ENCODE measurements at places on chromosomes 3 and 15. TPM values are rescaled to one million over a fixed set of nuclear protein-coding genes. Genes with fewer than 3 reads are reported as not detected.

- DNase-seq = no peak
Measured at GRCh38 chr3:52479877-52480575, 15.1 kb upstream of the STAB1 start.

GRCh38 chr15:58517252-58517681 lies 85.5 kb downstream of the LIPC start:
- no peak for DNase-seq

- no peak for DNase-seq
Measured at GRCh38 chr15:64024172-64025050, 21.9 kb downstream of the DAPK2 start.

DNA sequence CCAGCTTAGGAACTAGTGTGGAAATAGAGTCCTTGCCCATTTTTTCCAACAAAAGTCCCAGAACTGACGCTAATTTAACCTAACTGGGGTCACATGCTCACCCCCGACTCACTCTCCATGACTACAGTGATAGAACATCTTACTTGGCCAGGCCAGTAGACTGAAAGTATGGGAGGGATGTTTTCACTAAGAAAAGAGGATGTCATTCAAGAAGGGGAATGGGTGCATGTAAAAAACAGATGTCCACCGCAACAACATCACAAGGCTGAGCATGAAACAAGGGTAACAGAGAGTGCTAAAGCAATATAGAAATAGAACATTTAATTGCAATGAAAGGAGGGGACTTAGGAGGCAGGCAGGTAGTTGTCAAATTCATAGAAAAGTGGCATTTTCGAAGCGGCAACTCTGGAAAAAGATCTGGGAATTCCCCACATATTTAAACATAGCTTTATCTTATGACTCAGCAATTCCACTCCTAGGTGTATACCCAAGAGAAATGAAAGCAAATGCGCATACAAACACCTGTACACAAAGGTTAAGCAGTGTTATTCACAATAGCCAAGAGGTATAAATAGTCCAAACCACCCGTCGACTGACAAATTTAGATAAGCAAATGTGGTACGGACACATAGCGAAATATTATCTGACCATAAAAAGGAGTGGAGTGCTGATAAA lies 41.1 kb upstream of the UBE2E2 start:
- DNase-seq = peak; percentile 50

- DNase-seq = no peak
Measured at GRCh38 chr3:49013113-49013737, 5.2 kb downstream of the DALRD3 start.

DNA sequence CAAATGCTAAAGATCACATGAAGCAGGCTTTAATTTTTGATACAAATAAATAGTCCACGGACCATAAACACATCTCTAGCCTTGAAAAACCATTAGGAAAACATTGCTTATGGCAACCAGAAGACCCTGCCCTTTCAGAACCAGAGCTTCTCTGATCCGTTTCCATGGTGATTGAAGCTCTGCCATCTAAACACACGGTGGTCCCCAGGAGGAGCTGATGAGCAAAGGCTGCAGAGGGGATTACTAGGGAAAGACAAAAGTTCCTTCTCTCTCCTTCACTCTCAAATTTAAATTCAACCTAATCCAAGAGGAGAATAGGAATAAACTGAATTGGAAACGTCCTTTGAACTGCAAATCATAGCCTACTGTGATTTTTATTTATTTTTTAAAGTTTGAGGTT lies 122.0 kb upstream of the ATP10A start:
- DNase-seq = no peak

DNA sequence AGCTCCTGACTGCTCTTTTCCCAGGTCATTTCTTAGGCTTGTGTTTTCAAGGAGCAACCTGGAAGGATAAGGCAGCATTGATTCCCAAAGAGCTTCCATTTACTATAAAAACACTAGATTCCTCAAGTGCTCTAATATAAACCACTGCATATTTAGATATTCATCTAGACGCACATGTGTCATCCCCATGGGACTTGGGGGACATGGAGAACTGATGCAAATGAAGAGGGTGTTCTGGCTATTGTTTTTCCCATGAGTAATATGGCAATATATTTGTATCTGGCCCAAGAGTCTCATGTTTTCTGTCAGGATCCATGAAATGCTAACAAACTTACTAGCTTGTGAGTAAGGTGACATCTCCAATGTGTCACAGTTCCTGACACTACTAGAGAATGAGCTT lies 31.3 kb downstream of the HACD2 start:
- DNase-seq = no peak

The LOXL1 gene
- 27.1 TPM for total RNA-seq

DNA sequence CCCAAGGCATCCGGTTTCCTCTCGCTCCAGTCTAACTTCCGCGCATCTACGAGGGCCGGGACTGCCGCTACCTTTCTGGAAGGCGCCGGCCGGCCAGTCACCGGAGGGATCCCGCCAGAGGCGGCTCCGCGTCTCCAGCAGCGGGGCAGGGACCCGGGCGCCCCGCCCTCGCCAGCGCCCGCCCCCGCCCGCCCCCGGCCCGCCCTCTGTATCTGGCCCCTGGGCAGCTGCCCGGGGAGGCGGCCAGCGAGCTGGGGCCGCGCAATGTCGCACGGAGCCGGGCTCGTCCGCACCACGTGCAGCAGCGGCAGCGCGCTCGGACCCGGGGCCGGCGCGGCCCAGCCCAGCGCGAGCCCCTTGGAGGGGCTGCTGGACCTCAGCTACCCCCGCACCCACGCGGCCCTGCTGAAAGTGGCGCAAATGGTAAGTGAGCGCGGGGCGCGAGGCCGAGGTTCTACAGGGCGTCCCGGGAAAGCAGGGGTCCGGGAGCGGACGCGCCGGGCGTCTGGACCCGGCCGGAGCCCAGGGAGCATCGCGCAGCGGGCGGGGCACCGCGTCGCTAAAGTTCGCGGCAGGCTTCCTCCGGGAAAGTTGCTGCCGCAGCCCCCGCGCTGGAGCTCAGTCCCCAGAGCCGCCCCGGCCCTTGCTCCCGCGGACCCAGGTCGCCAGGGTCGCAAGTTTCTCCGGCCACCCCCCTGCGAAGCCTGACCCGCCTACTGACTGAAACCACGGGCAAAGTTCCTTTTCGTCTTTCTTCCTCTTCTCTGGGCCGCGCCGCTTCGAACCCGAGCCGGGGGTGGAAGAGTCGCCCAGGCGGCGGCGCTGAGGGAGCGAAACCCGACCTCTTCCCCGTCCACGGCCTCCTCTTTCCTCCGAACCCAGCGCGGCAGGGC lies at the start of gene CMTM7:
Gene CMTM7 (plus strand): TSS at position 211 of the 893 bp plus-strand sequence. CDS start 54 bp downstream, at position 265.
- peak; percentile 69 for DNase-seq

DNA sequence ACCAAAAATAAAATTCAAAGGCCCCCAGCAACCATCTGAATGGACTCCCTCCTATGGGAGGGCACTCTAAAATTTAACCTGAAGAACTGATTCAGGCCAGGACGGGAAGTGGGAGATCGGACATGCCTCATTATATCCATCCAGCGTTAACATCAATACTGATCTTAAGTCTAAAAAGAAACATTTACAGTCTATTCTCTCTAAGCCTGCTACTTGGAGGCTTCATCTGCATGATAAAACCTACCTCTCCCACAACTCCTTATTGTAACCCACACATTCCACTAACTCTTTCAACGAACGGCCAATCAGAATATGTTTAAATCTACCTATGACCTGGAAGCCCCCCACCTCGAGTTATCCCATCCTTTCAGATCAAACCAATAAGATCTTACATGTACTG lies 68.4 kb downstream of the HERC1 start:
- no peak for DNase-seq

The KAT2B gene
- not detected for total RNA-seq

DNA sequence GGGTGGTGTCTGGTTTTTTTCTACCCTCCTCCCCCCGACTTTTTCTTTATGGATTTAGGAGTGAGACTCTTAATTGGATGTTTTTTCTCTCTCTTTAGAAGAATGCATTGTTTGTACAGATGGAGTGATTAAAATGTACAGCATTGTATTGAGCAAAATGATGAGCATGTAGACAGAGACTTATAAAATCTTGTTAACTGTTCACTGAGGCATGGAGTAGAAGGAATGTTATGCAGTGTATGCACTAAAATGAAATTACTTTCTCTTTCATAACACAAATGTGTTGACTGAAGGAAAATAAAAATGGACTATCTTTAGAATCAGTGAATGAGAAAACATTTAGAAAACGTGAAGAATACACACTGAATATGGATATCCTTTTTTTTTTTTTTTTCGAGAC lies 39.8 kb downstream of the ZFAND6 start:
- DNase-seq = no peak

DNA sequence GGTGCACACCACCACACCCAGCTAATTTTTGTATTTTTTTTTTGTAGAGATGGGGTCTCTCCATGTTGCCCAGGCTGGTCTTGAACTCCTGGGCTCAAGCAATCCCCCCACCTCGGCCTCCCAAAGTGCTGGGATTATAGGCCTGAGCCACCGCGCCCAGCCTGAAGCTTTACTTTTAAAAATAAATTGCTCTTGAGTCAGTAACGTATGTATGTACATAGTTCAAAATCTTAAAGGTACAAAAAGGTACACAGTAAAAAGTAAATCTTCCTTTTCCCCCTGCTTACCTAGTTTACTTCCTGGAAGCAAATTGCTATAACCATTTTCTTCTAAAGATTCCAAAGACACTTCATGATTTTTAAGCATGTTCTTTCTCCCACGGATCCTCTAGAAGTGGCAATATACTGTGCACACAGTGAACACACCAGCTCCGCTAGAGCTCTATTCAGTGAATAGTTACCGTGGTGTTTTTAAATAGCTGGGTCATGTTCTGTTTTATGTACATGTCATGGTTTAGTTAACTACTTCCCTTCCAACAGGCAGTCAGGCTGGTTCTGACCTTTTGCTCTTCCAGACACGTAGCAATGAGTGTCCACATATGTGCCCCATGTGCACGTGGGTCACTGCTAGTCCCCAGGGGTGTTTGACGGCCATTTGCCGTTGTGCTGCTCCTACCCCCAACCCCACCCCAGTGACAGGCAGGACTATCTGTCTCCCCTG lies 82.1 kb downstream of the EEFSEC start:
- no peak for DNase-seq

GRCh38 chr3:31354373-31354772 lies 178.4 kb upstream of the STT3B start:
- no peak for DNase-seq

The ILDR1 gene
- not detected for total RNA-seq

GRCh38 chr15:51776952-51777569 lies 25.7 kb downstream of the TMOD2 start:
- peak; percentile 49 for DNase-seq

DNA sequence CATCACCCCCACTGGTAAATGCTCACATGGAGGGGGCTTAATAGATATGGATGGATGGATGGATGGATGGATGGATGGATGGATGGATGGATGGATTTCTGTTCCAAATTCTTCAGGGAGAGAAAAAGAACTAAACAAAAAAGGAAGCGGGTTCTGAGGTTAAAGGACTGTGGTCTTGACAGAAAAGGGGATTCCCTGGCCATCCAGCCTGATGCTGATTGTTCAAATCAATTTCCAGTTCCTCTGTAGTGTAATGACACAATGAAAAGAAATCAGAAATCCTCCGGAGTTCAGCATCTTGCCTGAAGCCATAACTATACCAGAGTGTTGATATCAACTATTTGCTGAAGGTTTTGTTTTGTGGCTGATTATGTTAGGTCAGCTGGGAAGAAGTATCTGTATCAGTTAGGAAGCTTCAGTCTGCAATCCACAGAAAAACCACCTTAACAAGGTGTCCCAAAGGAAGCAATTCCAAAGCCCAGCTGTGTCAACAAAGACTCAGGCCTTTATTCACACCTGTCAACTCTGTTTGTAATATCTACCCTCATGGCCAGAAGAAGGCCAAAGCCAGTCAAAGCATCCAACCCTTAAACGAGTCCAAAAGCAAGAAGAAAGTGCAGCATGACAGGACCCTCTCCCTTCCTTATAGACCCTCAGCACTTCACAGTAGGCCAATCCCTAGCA lies 24.5 kb upstream of the RASA2 start:
- no peak for DNase-seq

DNA sequence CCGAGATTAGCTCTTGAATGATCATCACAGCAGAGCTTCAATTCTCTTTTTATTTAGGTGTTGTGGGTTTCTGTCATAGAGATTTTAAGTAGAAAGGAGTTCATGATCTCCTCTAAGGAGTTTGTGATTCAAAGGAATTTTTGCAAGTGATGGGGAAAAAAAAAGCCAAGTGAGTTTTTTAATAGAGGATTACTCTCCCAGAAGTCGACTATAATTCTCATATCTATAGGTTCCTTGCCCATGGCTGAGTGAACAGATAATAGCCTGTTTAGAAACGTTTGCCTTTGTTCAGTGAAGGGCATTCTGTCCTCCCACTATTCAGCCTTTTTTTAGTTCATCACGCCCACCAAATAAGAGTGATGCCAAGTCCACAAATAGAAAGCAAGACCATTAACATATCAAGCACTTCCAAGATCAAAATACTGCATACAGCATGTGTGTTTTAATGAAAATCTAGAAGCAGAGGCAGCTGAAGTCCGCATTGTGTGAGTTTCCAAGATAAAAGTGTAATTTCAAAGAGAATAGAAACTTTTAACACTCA lies 398.4 kb upstream of the CNTN3 start:
- DNase-seq = no peak

- peak; percentile 12 for DNase-seq
Measured at GRCh38 chr3:148319161-148319915, 378.4 kb upstream of the AGTR1 start.

GRCh38 chr3:56339671-56340070 lies 128.6 kb downstream of the ERC2 start:
- DNase-seq = no peak
